NCI-H187 treated with DMSO at 0.1 percent for 48 hours (cell line): ENCODE measurements at places on chromosomes 5 and 9.

DNA sequence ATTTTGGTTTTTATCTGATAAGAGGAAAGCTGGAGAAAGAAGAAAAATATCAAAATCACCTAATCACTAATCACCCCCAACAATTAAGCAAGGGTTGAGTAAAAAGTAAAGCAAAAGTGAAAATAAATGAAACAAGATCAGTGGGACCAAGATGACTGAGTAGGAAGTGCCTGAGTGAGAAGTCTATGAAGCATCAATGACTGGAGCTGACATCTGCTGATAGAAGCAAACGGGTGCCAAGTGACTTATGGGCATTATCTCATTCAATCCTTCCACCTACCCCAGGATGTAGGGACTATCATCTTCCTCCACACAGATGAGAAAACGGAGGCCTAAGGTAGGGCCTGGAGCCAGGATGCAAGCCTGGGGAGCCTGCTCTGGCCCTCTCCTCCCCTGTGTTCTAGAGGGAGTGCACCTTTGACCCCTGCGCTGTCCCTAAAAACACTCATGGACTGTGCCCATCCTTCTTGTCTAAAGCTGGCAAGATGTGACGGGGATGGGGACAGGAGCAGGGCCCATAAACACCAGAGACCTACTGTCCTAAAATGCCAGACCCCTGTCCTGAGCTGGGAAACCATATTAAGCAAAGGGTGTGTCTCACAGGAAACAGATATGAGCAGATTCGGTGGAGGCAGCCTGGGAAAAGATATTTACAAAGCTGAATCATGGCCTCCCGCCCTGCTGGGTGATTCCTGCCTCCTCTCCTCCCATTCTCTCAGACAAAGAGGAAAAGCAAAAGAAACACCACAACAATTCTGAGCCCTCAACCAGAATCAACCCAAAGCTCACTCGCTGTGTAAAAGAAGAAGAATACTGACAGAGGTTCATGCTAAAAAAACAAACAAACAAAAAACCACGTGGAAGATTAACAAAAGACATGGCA lies 116.0 kb downstream of the AUH start:
- no peak for DNase-seq

DNA sequence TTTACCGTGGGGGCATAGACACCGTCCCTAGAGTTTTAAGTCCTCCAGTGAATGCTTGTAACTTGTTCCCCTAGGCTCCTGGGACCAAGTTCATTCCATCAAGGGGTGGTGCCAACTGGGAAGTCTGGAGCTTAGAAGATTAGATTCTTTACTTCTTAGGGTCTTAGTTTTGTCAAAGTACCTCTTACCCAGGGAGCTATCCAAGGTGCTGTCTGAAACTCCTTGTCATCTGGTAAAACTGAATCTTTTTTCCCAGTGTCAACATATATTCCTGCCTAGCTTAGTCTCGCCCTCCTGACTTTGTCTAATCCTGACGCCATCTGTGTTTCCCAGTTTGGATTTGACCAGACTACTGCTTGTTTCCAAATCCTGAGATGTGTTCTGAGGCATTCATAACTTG lies 41.6 kb downstream of the MAMDC2 start:
- no peak for DNase-seq

DNA sequence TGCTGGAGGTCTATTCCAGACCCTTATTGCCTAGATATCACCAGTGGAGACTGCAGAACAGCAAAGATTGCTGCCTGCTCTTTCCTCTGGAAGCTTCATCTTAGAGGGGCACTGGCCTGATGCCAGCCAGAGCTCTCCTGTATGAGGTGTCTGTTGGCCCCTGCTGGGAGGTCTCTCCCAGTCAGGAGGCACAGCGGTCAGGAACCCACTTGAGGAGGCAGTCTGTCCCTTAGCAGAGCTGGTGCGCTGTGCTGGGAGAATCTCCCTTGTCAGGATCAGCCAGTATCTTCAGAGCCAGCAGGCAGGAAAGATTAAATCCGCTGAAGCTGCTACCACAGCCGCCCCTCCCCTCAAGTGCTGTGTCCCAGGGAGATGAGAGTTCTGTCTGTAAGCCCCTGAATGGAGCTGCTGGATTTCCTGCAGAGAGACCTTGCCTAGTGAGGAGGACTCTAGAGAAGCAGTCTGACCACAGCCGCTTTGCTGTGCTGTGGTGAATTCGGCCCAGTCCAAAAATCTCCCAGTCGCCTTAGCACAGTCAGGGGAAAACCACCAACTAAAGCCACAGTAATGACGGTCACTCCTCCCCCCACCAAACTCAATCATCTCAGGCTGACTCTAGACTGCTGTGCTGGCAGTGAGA lies 124.1 kb downstream of the JAKMIP2 start:
- DNase-seq = no peak

DNA sequence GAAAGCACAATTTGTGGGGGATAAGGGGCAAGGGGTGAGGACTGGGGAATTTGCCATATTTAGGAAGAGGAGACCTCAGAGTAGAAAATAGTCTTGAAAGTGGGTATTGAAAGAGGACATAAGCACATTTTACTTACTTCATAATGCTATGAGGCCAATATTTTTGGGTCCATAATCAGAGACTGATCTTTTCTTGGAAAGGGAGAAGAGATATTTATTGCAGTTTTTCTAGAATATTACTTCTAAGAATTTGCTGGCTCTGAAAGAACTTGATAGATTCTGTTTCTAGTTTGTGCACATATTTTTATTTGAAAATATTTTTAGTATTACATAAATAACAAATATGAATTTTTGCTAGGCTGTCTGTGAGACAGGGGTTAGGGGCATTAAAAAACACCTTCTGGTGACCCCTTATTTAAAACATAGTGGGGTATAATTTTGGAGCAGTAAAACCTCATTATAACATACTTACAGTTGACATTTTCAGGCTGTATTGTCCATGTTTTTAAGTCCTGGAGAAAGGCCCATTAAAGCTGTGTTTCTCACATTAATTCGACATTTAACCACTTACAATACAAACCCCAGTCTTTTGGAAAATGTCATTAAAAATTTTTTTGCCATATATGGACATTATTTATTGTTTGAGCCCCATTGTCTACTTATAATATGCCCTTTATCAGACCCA lies 118.9 kb upstream of the NFIB start:
- no peak for DNase-seq

GRCh38 chr9:99431103-99431502 lies 209.0 kb downstream of the SEC61B start:
- no peak for DNase-seq

- DNase-seq = no peak
These were observed 21.4 kb upstream of the CXCL14 start for GRCh38 chr5:135600152-135600570.

GRCh38 chr5:54616518-54617220 lies 99.1 kb downstream of the SNX18 start:
- DNase-seq = no peak

GRCh38 chr9:113316030-113316429 lies 12.9 kb upstream of the RNF183 start:
- no peak for DNase-seq

GRCh38 chr5:38400365-38400764 lies 142.0 kb downstream of the EGFLAM start:
- DNase-seq = no peak

GRCh38 chr5:61327760-61328753 lies 4.0 kb upstream of the ZSWIM6 start:
- no peak for DNase-seq

GRCh38 chr5:127746756-127747155 lies 43.6 kb downstream of the CCDC192 start:
- DNase-seq = no peak

DNA sequence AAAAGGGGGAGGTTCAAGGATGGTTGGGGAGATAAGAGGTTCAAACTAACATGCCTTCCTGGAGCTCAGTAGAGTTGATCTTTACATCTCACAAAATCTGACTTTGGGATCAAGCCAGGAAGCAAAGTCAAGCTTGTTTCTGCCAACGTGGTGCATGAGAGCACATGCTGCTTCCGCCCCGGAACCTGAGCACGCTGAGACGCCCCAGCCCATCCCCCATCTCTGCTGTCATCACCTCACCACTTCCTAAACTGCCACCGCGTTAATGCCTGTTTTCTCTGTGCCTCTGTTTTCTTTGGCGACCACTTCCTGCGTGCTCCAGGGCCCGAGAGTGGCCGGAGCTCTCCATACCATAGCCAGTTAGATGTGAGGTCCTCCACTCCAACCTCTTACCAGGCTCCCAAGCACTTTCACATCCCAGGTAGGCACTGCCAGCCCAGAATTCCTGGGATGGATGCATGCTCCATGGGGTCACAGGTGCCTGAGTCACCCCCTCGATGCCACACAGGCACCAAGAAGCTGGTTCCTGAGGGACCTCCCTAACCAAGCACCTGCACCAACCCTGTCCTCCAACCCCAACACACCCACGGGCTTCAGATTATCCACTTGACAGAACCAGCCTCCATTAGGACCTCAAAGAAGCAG lies 31.2 kb upstream of the AFAP1L1 start:
- DNase-seq = no peak

DNA sequence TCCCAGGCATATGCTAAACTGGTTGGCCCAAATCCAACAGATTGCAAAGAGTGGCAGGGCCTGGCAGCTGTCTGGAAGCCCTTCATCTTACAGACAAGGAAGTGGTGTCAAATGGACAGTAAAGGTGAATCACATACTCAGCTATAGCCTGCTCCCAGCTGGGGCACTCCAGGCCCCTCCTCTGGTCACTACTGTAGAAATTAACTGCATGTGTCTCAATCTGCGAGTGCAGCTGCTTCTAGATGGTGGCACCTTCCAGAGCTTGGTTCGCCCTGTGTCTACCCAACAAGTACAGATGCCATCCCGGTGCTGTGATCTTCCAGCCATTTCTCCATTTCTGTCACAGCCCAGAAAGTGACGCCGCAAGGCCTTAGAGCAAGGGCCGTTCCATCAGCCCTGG lies 50.2 kb downstream of the OTULIN start:
- DNase-seq = no peak

GRCh38 chr9:87667164-87667738 lies 58.7 kb upstream of the CTSL start:
- DNase-seq = no peak

DNA sequence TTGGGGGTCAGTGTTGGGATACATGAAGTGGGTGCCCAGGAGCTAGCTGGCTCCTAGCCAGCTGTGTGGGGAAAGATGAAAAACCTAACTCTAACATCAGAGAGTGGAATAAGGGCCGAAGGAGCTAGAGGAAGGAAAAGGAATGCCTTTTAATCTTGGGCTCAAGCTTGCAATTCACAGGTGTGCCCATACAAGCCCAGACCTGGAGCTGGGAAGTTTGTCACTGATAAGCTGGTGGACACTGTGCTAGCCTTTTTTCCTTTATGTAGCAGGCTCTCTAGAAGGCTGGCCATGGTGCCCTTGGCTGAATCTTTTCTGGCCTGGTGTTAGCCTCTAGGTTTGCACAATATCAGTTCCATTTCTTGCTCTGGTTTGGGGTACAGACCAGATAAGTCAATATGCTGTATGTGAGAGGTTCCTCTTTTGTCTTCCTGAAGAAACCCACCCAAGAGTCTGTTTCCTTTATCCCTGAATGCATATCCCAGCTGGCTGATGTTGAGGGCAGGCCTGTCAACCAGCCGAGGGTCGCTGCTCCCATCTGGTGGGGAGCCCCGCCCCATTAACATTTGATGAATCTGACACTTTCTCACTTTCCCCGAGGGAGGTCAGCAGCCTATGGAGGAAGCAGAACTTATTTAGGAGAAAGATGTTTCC lies 92.4 kb upstream of the CXCL14 start:
- DNase-seq = no peak

DNA sequence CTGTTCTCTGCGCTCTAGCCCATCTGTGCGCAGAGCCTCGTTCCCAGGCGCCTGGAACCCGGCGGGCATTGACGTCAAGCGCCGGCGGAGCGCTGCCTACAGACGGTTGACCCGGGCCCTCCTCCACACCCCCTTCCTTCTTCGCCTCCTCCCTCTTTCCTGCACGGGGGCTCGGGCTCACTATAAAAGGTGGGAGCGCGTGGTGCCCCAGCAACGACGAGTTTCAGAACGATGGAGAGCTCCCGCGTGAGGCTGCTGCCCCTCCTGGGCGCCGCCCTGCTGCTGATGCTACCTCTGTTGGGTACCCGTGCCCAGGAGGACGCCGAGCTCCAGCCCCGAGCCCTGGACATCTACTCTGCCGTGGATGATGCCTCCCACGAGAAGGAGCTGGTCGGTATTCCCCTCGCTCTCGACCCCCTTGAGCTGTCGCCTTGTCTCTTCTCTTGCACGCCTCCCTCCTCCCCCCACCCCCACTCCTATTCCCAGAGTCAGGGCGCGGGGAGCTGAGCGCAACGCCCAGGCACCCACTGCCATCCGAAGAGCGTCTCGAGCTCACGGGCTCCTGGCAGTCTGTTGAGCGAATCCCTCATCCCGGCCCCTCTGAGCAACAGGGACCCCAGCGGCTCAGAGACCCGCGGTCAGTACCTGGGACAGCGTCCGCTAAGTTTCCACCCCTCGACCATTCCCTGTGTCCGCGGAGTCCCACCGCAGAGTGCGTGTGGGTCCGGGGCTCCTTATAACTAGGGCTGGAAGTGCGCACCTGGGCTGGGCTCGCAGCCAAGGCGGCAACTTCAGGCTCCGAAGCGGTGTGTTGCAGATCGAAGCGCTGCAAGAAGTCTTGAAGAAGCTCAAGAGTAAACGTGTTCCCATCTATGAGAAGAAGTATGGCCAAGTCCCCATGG lies at the start of gene CARTPT:
Gene CARTPT, plus strand, starts transcription at position 213 of the 902 bp plus-strand sequence. Its CDS starts 19 bp downstream, at position 232.
- DNase-seq = no peak

DNA sequence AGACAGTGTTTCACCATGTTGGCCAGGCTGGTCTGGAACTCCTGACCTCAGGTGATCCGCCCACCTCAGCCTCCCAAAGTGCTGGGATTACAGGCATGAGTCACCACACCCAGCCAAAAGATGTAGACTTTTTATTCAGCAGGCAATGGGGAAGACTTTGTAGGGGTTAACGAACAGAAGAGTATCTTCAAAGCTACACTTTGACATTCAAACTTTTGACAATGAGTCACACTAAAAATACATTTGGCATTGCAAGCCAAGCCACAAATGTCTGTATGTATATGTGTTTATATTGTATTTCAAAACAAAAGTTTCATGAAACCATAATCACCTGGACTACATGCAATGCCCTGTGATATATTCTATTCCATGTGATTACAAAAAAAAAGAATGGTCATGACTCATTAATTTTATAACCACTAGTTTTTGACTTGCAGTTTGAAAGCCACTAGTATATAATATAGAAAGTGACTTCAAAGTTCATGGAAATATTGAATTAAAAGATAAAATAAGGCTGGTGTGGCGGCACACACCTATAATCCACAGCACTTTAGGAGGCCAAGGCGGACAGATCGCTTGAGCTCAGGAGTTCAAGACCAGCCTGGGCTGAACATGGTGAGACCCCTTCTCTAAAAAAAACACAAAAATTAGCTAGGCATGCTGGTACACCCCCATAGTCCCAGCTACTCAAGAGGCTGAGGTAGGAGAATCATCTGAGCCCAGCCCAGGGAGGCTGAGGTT lies 8.3 kb downstream of the DIMT1 start:
- no peak for DNase-seq

GRCh38 chr9:78091731-78092130 lies 60.1 kb upstream of the GNAQ start:
- DNase-seq = no peak

GRCh38 chr5:103927739-103928138 lies 365.1 kb upstream of the NUDT12 start:
- DNase-seq = no peak
